ENCODE measurements at places on chromosomes 4 and X.

DNA sequence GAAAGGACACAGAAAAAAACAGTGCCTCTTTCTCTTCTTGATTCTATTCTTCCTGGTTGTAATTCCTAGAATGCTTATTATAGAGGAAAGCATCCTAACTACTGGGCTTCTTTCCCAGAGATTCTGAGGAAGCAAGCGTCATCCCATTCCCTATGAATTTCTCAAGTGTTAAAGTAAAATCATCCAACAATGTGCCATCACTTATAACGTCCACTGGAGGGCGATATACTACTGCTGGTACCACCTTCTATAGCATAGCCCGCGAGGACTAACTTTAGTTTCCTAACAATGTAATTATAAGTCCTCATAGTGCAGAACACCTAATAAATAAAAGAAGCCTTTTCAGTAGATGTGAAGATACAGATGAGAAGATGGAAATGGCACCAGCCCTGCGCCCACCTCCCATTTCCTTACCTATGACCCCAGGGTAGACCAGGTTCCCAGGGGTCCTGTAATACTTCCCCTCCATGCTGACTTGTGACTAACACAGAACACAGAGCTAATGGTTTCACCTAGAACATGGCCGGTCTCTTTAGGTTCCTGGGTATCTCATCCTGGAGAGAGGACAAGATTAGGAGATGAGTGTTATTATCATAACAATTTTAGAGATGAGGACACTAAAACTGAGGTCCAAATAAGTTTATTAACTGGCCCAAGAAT is 4.2 kb downstream of the CENPVL3 start:
- DNase-seq, result peak; percentile 3

DNA sequence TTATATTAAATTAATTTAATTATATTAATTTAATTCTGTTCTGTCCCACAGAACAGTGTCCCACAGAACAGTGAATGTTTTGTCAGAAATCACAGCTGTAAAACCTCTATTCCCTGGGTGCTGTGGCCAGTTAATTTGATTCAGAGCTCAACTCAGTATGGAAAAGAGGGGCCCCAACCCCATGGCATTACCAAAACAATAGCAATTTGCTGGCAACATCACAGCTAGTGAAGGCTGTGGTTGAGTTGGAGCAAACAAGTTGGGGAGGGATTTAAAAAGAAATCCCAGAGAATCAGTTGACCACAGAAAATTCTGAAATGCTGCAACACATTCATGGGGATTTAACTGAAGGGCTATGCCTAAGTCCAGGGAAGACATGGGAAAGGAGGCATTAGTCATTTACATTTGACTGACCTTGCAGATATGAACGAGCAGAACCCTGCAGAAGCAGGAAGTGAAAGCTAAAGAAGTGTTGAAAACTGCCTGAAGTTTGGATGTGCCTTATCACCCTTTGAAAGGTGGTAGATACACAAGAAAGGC is 30.1 kb downstream of the PDHA2 start:
- DNase-seq, result no peak

DNA sequence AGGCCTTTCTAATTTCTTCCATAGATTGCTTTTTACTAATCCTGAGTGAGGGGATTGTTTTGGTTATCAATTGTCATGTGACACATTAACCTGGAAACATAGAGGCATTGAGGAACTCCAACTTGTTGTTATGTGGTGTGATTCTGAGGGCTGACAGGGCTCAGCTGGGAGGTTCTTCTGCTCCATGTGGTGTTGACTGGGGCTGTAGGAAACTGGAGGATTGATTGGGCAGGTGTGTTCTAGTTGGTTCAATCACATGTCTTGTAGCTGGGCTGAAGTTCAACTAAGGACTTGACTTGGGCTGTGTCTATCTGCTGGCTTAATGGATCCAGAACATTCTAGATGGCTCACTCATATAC is 10.8 kb upstream of the CRLF2 start:
- no peak for DNase-seq

DNA sequence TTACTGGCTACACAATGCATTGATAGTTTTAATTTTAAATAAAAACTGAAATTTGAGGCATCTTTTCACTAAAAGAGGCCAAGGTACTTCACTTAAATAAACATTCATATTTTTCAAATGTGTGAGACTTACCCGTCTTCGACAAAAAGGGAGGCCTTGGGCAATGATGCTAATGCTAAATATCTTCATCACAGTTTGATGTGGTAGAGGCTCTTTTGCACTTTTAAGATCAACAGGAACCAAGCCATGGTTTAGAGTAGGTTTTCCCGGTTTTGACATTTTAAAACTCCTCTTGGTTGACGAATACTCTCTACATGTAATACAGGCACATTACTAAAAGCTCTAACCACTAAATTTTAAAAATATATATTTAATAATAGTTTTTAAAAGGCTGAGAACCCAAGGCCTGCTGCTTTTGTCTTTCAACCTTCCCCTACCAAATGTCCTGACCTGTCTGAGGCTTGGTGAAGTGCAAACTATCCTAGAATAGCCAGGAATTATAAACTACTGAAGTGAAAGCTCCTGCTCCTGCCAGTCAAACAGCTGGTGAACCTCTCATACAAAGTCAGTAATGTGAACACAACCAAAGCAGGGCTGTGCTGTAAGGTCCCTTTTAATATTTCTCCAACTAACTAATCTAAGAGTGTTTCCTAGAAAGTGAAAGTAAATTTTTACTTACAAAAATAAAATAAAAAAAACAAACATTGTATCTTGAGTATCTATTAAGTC is 153.7 kb downstream of the FBXW7 start:
- no peak for DNase-seq

GRCh38 chrX:153773741-153774575 is 6.9 kb upstream of the SRPK3 start:
- DNase-seq, result no peak

DNA sequence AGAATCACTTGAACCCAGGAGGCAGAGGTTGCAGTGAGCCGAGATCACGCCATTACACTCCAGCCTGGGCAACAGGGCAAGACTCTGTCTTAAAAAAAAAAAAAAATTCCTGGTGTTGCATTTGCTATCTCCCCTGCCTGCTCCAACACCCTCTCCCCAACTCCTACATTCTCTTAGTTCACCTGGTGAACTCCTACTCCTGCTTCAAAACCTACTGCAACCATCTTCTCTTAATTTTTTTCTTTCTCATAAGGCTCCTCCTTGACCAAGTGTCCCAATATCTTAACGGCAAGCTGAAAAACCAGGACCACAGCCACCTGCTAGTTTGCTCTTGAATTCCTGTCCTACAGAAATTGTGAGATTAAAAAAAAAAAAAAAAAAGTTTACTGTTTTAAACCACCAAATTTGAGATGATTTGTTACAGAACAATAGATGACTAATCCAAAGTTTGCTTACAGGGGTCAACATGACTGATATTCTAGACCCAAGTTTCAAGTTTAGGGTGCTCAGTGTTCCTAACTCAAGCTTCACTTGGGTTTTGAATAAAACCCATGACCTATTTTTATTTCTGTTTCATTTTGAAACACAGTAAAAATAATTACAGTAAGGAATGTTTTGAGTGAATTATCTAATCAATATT is 13.1 kb upstream of the ANXA5 start:
- no peak for DNase-seq

GRCh38 chrX:13939741-13940597 is 89.7 kb downstream of the GEMIN8 start:
- DNase-seq, result no peak

- DNase-seq, result no peak
Measured at GRCh38 chrX:12269484-12269883, 131.2 kb downstream of the FRMPD4 start.

- no peak for DNase-seq
Measured at GRCh38 chr4:10647846-10648245, 36.7 kb downstream of the CLNK start.

- DNase-seq, result no peak
Measured at GRCh38 chrX:137263374-137263773, 229.6 kb upstream of the GPR101 start.

DNA sequence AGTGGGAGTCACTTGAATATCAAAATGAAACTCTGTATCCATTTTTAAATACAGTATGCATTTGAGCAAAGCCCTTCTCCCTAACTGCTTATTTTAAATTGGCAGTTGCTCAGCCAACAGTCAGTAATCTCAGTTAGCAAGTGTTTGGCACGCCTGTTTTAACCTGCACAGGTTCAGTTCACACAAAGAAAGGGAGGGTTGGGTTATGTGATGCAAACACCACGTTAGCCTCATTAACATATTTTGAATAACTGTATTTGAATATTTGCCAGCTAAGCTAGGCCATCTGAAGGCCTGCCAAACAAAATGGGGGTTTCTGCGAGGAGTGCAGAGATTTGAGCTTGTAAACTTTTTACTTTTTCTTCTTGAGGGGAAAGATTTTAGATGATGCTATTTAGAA is 19.8 kb downstream of the GAB1 start:
- DNase-seq, result no peak

GRCh38 chr4:39044364-39044955 is 12.3 kb upstream of the TMEM156 start:
- DNase-seq, result peak; percentile 90

DNA sequence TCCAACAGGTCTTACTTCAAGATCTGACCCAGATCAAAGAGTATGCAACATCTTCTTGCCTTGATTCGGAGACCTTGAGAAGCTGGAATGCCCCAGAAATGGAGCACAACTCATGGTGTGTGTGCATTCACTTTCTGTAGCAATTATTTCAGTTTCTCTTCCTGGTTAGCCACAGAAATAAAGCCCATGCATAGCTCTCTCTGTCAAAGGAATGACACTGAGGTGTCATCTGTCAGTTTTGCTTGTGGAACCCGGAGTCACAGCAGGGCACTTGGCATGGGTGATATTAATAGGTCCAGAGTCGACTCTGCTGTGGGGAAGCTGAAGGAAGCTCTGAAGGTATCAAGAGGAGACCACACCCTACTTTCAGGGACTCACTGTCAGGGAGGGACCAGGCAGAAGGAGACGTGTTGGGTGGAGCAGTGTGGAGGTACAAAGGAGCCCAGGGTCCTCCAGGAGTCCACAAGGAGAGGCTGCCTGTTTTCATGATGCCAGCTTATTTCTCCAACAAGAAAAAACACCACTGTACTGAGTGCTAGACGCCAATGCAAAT is 10.7 kb downstream of the CLNK start:
- DNase-seq, result no peak

DNA sequence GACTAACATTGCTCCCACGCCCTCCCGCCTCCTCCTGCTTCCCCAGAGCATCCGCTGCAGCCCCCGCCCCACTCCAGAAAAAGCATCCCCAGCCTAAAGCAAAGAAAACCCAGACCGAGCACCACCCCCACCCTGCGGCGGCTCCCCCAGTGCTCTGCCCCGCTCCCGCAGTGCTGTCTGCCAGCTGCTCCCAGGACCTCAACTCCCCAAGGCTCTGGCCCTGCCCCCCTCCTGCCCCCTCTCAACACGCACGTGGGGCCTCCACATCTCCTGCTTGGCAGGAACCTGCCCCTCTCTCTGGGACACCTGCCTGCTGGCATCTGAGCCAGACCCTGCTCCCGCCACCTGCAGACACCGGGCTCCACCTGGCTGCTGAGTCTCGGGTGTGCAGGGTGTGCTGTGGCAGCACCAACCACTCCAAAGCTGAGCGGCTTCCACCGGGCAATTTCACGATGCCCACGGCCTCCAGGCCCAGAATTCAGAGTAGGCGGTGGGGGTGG is 79.4 kb downstream of the FAM53A start:
- no peak for DNase-seq

DNA sequence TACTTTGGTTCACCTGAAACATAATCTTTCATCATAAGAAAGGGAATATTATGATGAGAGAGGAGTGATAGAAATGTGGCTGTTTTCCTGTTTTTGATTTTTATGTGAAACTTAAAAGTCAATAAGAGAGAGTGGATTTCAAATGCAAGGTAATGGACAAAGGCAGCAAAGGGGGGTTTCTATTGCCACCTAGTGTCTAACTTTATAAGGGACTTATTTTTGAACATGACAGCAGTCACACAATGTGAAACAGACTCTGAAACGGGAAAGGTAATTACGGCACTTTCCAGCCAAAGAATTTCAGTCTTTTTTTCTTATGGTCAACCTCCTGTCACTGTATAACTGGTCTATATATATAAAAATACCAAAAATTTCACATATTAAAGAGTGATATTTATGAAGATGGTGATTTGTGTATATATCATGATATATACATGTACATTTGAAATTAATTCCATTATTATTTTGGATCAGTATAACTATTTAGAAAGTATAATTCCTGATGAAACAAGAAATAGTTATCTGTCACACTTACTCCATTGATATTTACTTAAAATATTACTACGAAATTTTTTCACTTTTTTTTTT is 127.1 kb downstream of the FBXO8 start:
- peak; percentile 3 for DNase-seq

GRCh38 chrX:106608016-106608415 is 3.8 kb upstream of the RADX start:
- no peak for DNase-seq

- DNase-seq, result no peak
Measured at GRCh38 chrX:132837967-132838366, 120.5 kb downstream of the HS6ST2 start.

- DNase-seq, result no peak
Measured at GRCh38 chr4:176539091-176539784, 219.5 kb downstream of the SPCS3 start.

DNA sequence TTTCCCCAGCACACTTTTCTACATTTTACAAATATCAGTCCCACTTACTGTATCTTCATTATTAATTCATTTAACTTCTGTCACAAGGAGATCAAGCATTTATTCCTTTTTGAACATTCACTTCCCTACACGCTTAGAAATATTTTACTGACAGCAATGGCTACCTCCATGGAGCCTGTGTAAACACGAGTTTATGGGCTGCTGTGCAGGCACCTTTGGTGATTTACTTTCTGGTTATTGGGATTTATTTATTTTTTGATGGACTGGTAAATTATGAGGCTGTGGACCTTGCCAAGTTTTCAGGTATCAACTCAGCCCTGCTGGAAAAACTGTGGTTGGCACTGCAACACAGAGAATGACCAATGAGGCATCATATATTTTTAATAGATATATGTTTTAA is 45.4 kb upstream of the PAQR3 start:
- DNase-seq, result no peak

DNA sequence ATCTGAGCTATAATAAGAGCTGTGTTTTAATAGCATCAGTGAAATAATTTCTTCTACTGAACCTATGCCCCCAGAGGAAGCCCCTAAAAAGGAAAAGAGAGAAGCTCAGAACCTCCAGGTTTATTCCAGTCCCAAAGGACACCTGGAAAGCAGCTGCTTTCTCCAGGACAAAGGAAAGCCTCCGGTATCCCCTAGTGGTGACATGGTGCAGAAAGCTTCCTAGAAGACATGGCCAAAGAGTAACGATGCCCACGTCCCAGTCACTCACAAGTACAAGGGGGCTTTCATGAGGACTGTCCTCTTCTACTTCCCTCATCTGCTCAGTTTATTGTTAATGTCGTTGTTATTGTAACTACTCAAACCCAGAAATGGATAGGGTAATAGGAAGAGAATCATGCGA is 343.9 kb downstream of the UNC5C start:
- no peak for DNase-seq

GRCh38 chr4:169143335-169143734 is 127.4 kb downstream of the SH3RF1 start:
- no peak for DNase-seq

- peak; percentile 86 for DNase-seq
Measured at GRCh38 chrX:24150051-24150790, 692 bp downstream of the ZFX start.

Data from putamen (tissue), 1 donor.